ENCODE measurements at places on chromosomes 7 and 10.

DNA sequence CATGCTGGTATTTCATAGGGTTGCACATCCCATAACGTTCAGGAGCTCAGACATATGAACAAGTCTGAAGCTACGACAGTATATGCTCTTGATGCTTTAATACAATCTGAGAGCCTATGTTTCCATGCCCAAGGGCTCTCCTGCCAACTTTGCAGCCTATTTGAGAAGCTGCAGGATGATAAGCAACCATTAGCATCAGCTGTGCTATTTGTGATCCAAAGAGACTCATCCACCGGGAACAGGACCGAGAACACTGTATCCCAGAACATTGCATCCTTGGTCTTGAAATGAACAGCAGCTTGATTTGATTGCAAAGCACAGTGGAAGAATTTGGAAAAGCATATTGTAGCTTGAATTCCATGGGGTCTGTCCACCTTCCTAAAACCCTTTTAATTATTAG, 156.2 kb upstream of the PTER start:
- DNase-seq: no peak

DNA sequence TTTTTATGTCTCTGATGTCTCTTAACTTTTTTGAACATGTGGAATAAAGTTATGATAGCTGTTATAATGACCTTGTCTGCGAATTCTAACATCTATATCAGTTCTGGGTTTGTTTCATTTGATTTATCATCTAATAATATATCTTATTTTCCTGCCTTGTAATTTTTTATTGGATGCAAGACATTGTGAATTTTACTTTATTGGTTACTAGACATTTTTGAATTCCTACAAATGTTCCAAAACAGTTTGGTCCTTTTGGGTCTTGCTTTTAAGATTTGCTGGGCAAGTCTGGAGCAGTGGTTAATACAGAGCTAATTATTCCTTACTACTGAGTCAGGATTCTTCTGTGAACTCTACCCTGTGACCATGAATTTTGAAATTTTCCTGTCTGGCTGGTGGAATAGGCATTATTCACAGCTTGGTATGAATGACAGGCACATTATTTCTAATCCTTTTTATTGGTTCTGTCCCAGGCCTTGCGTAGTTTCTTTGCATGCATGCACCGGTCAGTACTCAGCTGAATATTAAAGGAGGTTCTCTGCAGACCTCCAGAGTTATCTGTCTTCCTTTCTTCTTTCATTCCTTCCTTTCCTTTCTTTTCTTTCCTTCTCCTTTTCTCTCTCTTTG, 9.0 kb downstream of the CUTC start:
- DNase-seq: no peak

GRCh38 chr7:106023369-106024322, 60.6 kb downstream of the CDHR3 start:
- DNase-seq: no peak

GRCh38 chr7:1400371-1400770, 58.9 kb downstream of the MICALL2 start:
- DNase-seq: no peak

GRCh38 chr10:85430991-85431390, 935.6 kb downstream of the GRID1 start:
- DNase-seq: no peak

DNA sequence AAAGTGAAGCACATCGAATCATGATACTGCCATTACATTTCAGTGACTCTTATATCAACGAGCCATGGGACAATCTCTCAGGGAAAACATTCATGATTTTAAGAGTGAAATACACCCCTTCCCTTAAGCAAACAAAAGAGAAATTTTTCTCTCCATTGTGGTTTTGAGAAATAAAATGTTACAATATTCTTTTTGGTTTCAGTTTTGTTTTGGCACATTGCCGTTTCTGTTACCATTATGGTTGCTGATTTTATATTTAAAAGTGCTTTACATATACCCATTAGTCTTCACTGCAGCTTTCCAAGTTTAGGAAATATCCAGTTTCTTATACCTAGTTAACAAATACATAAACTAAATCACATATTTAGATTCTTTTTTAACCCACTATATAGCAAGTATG, 126.8 kb upstream of the SEM1 start:
- no peak for DNase-seq

All from neural crest cell (in vitro differentiated cells).